LHCN-M2 (cell line): ENCODE measurements at places on chromosomes 7 and 10. TPM values are rescaled to one million over a fixed set of nuclear protein-coding genes. Genes with fewer than 3 reads are reported as not detected.

DDX56 gene
- total RNA-seq: 122 and 131 TPM in 2 replicates

SPDYE1 gene
- not detected in 2 replicates for total RNA-seq

HIP1 gene
- total RNA-seq: 21.0 and 22.4 TPM in 2 replicates

IFIT1B gene
- not detected in 2 replicates for total RNA-seq

CAMK2B gene
- total RNA-seq: 0.06 TPM in 2 replicates

SLC16A9 gene
- 0.80 and 0.90 TPM in 2 replicates for total RNA-seq

SPDYE11 gene
- not detected in 2 replicates for total RNA-seq

SORCS1 gene
- not detected in 2 replicates for total RNA-seq

RELN gene
- total RNA-seq: 0.26 and 0.63 TPM in 2 replicates

MMP21 gene
- total RNA-seq: not detected in 2 replicates

GRM3 gene
- not detected in 2 replicates for total RNA-seq

SPDYE16 gene
- not detected in 2 replicates for total RNA-seq

DCLRE1C gene
- 8.8 and 11.5 TPM in 2 replicates for total RNA-seq

FXYD4 gene
- total RNA-seq: not detected in 2 replicates

CPA2 gene
- total RNA-seq: not detected in 2 replicates

TYW1B gene
- total RNA-seq: 1.2 and 1.5 TPM in 2 replicates

HOXA9 gene
- total RNA-seq: 8.7 TPM in 2 replicates

CLEC2L gene
- total RNA-seq: not detected in 2 replicates

SLC25A40 gene
- 29.7 and 44.6 TPM in 2 replicates for total RNA-seq

TSPAN15 gene
- total RNA-seq: 1.5 and 2.0 TPM in 2 replicates

NUTM2A gene
- 0.06 and 0.26 TPM in 2 replicates for total RNA-seq

LRRD1 gene
- 0.06 TPM in 1 of 2 replicates, not detected in the other for total RNA-seq

LGI1 gene
- not detected in 2 replicates for total RNA-seq

GPC2 gene
- total RNA-seq: 9.6 and 9.9 TPM in 2 replicates

PILRA gene
- total RNA-seq: not detected in 2 replicates

CHAT gene
- not detected in 2 replicates for total RNA-seq

MYH16 gene
- not detected in 2 replicates for total RNA-seq

NKX2-3 gene
- 0.19 TPM in 1 of 2 replicates, not detected in the other for total RNA-seq

CALU gene
- total RNA-seq: 841 and 886 TPM in 2 replicates

CRHR2 gene
- total RNA-seq: not detected in 2 replicates

METTL27 gene
- 3.2 and 5.7 TPM in 2 replicates for total RNA-seq

SRI gene
- total RNA-seq: 70.1 and 87.6 TPM in 2 replicates

HOXA6 gene
- 1.6 and 2.1 TPM in 2 replicates for total RNA-seq

DNAJC2 gene
- 29.0 and 33.8 TPM in 2 replicates for total RNA-seq

RPEL1 gene
- total RNA-seq: not detected in 2 replicates

CTTNBP2 gene
- total RNA-seq: 7.5 and 7.6 TPM in 2 replicates

OR2A12 gene
- not detected in 2 replicates for total RNA-seq
